ENCODE measurements at places on chromosomes 3 and 15.

DNA sequence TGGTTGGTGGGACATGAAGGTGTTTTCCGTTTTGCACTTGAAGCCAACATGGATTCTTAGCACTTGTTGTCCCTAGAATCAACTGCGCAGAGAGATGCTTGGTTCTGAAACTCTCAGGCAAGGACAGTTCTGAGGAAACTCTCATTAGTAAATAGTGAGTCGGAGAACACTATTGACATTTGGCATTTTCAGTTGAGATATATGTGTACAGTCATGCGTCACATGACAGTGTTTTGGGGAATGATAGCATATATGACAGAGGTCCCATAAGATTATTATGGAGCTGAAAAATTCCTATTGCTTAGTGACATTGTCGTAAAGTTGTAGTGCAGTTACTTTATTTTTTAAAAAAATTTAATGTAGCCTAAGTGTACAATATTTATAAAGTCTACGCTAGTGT is 5.8 kb downstream of the APBA2 start:
- no peak for DNase-seq

GRCh38 chr15:31461375-31461774 is 134.7 kb downstream of the KLF13 start:
- DNase-seq = no peak

DNA sequence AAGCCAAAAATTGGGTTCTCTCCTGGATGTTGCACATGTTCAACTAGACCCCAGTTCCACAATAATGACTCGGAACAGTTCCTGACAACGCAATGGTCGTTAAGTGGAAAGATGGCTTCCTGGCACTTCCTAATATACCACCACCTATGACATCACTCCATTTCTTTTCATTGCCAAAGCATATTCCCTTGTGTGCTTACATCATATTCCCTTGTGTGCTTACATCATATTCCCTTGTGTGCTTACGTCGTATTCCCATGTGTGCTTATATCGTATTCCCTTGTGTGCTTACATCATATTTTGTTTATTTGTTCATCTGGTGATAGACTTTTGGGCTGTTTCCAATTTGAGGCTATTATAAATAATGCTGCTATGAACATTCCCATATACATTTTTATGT is 39.2 kb downstream of the TFRC start:
- DNase-seq = no peak

- DNase-seq = no peak
Observed at GRCh38 chr15:81242778-81243177, 46.1 kb downstream of the IL16 start.

DNA sequence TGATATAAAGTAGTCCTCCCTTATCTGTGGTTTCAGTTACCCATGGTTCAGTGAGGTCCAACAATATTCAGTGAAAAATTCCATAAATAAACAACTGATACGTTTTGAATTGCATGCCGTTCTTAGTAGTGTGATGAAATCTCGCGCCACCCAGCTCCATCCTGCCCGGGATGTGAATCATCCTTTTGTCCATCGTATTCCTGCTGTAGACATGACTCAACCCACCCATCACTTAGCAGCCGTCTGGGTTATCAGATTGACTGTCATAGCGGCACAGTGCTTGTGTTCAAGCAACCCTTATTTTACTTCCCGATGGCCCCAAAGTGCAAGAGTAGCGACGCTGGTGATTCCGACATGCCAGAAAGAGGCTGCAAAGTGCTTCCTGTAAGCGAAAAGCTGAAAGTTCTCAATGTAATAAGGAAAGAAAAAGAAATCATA is 48.0 kb upstream of the MEX3B start:
- DNase-seq = no peak

- no peak for DNase-seq
Observed at GRCh38 chr3:12352253-12352652, 63.4 kb downstream of the PPARG start.

- no peak for DNase-seq
Observed at GRCh38 chr3:4322635-4323034, 19.5 kb downstream of the SETMAR start.

- DNase-seq = no peak
Observed at GRCh38 chr15:70169147-70169546, 71.4 kb upstream of the TLE3 start.

GRCh38 chr15:62393196-62393595 is 228.1 kb upstream of the C2CD4B start:
- DNase-seq = no peak

DNA sequence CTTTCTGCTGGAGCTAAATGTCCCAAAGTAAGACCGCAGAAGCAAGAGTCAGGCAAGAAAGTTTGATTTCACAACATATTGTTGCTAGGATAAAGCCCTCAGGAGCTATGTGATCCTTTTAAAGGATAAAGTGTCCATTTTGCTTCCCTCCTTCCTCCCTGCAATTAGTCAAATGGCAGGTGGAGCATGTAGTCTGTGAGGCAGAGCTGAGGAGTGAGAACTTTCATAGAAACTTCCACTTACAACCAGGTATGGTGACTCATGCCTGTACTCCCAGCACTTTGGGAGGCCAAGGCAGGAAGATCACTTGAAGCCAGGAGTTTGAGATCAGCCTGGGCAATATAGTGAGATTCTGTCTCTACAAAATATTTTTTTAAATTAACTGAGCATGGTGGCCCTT is 25.2 kb upstream of the RHCG start:
- DNase-seq = no peak

DNA sequence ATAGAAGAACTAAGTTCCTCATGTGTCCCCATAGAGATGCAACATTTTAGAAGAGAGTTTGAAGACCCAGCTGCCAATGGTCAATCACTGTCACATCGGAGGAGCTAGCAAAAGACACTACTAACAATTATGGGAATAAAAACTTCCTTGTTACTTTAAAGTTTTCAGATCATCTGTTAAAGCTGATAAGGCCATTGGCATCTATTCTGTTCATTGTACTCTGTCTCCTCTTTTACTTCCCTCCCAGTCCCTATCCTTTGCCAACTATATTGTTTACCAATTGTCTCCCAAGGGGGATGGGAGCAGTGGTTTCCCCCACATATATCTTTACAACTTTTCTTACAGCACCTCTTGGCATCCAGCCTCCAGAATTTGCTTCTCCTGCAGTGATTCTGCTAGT is 81.0 kb downstream of the FAM174B start:
- no peak for DNase-seq

GRCh38 chr15:33988384-33988783 is 20.1 kb downstream of the CHRM5 start:
- no peak for DNase-seq

- DNase-seq = no peak
Observed at GRCh38 chr15:59259137-59259943, 52.7 kb downstream of the LDHAL6B start.

DNA sequence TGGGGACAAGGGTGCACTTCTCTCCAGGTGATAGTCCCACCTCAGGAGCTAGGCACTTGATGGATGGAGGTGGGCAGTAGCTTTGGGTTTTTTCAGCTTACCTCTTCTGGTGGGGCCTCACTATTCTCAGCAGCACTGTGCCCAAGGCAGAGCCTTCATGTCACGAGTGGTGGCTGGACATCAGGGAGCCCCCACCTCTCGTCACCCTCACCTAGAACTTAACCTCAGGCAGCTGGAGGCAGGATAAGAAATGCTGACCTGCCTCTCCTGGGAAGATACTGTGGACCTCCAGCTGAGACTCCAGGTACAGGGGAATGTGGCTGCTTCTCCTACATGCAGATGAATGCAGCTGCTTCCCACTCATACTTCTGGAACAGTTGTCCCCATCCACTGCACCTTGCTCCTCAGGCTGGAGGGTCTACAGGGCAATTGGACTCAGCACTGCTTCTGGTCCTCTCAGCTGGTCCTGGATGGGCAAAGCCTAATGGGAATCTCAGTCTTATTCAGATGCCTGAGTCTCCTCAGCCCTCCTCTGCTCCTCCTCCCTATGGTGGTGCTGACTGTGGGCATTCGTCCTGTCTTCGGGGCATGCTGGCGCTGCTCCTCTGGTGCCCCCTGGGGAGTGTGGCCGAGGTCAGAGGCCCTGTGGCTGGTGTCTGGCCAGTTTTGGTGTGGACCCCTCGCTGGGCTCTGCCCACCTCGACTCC is 129.9 kb downstream of the KLF13 start:
- DNase-seq = no peak

DNA sequence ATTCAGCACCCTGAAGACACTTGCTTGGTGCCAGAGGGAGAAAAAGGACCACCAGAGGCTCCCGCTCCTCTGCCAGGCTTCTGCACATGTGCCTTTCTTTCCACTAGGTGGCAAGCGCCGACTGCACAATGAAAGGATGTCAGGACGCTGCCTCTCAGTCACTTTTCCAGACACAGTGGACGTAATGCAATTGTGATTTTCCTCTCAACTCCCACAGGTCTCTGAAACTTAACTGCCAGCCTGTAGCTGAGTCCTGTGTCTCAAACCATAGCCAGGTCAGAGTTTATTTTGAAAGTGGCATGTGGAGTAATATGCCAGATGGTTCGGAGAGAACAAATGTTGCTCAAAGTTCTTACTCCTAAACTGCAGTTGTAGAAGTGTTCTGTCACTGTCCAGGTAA is 162.9 kb downstream of the ITPR1 start:
- DNase-seq = peak; percentile 23

GRCh38 chr15:58678683-58679082 is 70.8 kb downstream of the ADAM10 start:
- DNase-seq = no peak

DNA sequence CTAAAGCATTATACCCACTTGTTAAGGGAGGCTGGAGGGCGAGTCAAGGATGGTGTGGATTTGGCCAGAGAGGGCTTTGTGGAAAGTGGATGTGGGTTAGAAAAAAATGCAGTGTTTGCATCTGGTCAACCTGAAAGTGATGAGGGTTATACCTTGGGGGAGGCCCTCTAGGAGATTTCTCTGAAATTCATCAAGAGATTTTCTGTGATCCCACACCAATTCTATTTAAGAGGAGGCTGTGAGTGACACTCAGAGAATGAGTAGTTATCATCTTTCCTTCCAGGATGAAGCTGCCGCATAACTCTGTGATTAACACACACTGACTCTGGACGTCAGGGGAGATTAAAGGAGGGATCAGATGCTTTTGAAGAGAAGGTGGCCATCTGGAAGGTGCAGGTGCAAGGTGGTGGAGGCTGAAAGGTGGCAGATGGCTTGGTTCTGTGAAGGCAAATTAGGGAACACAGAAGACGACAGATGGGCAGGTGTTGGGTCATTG is 54.8 kb downstream of the ANAPC13 start:
- DNase-seq = peak; percentile 96

- DNase-seq = no peak
Observed at GRCh38 chr3:185715091-185715490, 109.8 kb downstream of the IGF2BP2 start.

DNA sequence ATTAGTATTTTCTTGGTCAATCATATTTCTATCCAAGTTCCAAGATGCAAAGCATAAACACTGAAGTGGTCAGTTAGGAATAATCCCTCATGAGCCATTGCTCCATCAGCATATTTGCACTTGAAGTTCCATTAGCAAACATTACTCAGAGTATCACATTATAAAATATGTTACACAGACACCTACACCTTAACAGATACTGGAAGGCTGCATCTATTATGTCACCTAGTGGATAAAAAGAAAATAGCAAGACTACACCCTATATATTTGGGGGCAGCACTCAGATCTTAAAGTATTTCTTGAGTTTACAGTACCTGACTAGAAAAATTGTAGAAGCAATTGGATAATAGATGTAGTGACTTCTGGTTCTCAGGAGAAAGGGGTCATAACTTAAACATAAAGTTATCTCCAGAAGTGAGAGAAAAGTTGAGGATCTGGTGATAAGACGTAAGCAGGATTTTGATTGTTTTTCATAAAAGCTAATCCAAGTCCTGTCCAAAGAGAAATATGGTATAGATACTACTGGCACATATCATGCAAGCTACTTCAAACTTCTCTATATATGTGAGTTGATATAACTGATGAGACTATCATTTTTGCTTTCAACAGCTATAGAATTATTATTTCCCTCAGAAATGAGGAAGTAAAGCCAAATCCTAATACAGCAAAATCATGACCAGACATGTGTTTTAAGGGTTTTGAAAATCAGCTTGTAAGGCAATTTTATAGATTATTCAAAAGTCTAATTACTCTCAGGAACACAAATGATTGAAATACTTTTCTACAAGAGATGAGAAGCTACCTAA is 422.2 kb downstream of the GBE1 start:
- DNase-seq = no peak

GRCh38 chr3:134677987-134678308 is 27.1 kb upstream of the KY start:
- DNase-seq = no peak

- DNase-seq = no peak
Observed at GRCh38 chr15:42156243-42156922, at the start of gene PLA2G4F. TSS of gene PLA2G4F (minus strand) at chr15:42156636. CDS start at chr15:42156549, 87 bp downstream.

DNA sequence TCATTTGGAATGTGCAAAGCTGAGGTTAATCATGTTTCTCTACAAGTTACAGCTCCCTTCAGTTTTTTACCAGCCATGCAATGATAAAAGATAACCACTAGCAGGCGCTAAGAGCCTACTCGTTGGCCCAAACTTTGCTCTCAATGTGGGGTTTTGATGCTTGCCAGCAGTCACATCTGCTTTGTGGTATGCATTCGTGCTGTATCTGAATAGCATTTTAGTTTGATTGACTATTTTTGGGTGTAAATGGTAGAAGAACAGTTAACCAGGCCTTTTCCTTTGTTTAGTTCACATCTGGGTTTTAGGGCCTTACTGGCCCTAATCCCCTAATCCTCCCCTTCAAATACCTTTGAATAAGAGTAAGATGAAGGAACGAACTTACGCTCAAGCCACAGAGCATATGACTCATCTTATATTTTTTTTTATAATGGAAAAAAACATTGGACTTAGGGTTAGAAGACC is 4.4 kb upstream of the CLDN11 start:
- peak; percentile 47 for DNase-seq

GRCh38 chr15:72037321-72037720 is 80.6 kb downstream of the MYO9A start:
- no peak for DNase-seq

GRCh38 chr15:82043130-82043673 is 2.6 kb downstream of the MEX3B start:
- no peak for DNase-seq

- DNase-seq = no peak
Observed at GRCh38 chr3:102904629-102905028, 469.8 kb downstream of the ZPLD1 start.

GRCh38 chr3:194091141-194091540 is 44.8 kb upstream of the HES1 start:
- DNase-seq = no peak

DNA sequence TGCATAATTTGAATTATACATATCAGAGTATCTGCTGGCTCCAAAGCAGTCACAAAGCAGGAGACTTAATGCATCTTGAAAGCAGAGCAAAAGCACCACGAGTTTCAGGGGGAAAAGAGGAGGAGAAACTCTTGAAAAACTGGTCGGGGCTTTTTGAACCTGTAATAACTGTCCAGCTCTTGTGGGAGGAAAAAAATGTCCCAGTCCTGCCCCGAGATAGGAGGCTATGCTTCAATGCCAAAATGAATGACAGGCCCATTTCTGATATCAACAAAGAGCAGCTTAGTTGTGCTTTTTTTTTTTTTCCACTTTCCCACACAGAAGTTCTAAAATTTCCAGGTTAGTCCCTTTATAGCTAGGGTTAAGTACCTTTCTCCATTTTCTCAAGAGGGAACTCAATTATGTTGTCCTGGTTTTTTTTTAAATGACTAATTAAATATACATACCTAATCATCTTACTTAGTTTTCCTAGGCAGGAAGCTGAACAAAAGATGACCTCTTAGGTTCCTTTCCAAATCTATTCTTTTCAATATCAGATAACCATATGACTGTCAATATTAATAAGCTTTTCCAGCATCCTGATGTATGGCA is 120.2 kb downstream of the TFDP2 start:
- DNase-seq = no peak

Data from NCI-H2171 (cell line).